ENCODE measurements at places on chromosomes 11 and 22.

DNA sequence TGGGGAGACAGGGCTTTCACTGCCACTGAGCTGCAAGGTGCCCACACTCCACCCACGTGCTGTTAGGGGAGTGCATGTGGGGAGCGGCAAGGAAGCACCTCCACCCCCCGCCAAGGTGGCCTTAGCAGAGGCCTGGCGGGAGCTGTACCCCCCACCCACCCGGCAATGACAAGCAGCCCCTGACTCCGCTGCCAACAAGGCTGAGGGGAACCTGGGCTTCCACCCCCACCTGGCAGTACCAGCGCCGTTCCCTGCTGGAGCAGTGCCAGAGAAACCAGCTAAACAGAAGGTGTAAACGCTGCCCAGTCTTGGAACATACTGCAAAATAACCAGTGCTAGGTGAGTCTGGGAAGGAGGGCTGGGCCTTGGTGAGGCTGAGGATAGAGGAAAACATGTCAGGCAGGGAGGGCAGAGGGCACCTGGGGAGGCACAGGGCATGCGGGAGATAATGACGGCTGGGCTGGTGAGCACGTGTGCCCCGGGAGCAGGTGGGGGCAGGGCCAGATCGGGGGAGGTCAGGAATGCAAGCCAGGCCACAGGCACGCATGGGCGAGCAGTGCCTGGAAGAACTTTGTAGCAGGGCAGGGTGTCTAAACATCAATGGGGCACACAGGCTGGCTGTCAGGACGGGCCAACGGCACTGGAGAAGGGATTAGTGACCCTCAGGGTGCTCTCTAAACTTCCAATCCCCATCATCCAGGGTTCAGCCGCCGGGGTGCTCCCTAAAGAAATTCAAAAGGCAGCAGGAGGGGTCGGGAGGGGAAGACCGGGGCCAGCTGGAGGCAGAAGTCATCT lies 6.6 kb downstream of the CERK start:
- DNase-seq, result no peak

DNA sequence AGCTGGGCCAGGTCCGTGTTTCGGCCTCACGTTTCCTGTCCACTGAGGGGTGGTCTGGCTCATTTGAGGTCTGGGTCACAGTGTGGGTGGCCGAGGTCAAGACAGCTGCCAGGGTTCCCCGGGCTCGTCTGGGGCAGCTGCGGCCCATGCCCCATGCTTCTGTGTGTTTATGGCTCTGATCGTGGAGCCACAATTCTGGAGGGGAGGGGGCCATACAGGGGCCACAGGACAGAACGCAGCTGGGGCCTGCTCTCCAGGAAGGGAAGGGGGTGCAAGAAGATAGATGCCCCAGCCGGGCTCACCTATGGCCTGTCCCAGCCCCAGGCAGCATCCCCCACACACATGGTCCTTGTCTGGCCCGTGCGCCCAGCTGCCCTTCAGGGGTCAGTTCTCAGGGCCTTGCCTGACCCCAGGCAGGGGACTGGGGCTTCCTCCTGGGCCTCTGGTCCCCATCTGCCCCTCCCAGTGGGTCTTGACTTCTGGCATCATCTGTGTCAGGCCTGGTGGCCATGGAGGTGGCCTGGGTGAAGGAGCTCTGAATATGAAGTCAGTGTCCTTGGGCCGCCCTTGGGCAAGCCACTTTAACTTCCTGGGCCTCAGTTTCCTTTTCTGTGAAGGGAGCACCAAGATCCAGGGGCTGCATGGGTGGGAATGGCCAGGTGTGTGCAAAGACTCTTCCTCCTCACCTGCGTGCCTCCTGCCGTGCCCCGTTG lies 8.4 kb downstream of the TSPAN32 start:
- DNase-seq, result no peak

DNA sequence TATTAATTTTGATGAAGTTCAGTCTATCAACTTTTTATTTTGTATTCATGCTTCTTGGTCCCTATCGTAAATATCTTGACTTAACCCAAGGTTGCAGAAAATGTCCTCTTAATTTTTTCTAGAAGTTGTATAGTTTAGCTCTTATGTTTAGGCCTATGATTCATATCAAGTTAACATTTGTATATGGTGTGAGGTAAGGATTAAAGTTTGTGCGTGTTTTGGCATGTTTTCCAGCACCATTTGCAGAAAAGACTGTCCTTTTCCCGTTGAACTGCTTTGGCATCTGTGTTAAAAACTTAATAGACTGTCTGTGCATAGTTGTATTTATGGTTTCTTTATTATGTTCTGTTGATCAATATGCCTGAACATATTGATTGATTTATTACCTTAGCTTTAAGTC lies 42.3 kb downstream of the ARHGEF12 start:
- no peak for DNase-seq

DNA sequence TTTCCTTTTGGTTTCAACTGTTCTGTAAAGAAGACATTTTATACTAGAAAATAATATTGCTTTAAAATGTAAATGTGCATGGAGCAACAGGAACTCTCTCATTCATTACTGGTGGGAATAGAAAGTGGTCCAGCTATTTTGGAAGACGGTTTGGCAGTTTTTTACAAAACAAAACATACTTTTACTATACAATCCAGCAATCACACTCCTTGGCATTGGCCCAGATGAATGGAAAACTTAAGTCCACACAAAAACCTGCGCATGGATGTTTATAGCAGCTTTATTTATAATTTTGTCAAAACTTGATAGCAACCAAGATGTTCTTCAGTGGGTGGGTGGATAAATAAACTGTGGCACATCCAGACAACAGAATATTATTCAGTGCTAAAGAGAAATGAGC lies 49.9 kb upstream of the SEPTIN5 start:
- no peak for DNase-seq

- DNase-seq, result no peak
Observed at GRCh38 chr11:71075871-71076420, 176.4 kb downstream of the SHANK2 start.

GRCh38 chr11:18012122-18012905 lies 533 bp downstream of the SERGEF start:
- DNase-seq, result no peak

- no peak for DNase-seq
Observed at GRCh38 chr11:92653454-92653853, 316.0 kb upstream of the MTNR1B start.

- no peak for DNase-seq
Observed at GRCh38 chr11:116172851-116173250, 599.9 kb downstream of the BUD13 start.

- no peak for DNase-seq
Observed at GRCh38 chr22:31148953-31149627, 8.8 kb upstream of the PLA2G3 start.

DNA sequence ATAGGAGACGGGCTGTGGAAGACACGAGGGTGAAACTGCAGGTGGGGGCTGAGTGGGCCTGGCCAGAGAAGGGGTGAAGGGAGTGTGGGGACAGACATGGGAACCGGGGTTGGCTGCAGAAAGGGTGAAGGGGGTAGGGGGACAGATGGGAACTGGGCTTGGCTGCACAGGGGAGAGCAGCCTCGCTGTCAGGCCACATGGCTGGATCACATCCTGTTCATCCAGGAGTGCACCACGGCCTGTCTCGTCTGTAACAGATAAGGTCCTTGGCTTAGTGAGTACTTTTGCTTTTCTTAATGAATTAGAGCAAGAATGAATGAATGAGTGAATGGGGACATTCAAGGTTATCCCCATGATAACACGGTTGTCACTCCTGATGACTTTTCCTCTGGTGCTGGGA lies 13.5 kb downstream of the FBLN1 start:
- DNase-seq, result no peak

DNA sequence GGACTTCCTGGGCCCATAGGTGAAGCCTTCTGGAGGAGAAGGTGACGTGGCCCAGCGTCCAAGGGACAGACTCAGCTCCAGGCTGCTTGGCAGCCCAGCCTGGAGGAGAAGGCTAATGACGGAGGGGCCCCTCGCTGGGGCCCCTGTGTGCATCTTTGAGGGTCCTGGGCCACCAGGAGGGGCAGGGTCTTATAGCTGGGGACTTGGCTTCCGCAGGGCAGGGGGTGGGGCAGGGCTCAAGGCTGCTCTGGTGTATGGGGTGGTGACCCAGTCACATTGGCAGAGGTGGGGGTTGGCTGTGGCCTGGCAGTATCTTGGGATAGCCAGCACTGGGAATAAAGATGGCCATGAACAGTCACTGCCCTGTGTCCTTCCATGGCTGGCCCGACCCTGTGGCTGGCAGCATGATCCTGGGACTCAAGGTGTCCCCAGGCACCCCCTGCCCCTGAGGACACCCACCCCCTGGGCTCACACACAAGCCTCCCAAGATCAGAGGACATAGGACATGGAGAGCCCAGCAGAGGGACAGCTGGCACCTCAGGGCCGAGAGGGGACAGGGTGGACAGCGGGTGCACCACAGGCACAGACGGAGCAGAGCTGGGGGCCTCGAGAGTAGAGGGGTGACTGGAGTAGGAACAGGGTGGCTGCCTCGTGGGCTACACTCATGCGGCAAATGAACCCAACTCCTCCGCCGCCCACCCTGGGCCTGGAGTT lies 10.1 kb downstream of the SIGIRR start:
- DNase-seq, result no peak

- no peak for DNase-seq
Observed at GRCh38 chr11:126392633-126393013, 37.1 kb downstream of the ST3GAL4 start.

- no peak for DNase-seq
Observed at GRCh38 chr22:27748349-27748748, 53.2 kb downstream of the MN1 start.

DNA sequence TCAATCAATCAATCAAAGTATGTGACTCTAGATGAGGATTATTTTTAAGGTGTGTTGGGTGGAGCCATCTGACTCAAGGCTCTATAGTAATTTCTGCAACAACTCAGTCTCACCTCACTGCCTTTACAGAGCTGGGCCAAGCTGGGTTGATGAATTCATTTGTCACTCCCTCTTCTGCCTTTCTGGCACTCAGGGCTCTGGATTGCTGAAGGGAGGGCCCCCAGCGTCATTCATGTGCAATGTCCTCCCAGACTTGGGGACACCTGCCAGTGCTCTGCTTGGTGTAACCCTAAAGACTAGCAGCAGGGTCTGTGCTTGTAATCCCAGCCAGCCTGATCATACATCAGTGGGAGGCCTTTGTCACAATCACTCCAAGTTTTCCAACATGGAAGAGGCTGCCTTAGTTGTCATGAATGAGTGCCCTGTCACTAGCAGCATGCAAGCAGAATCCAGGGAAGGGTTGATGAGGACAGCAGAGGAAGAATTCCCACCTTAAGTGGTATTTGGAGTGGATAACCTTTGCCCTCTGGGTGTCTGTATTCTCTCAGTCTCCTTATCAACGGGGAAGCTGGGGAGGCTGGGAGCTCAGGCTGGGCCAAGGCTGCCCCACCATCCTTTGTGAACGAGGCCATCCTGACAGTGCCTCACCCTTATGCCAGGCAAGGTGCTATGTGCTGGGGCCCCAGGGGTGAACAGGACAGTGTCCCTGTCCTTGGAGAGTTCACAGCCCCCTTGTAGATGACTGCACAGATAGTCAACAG lies 2.0 kb upstream of the TP53I11 start:
- no peak for DNase-seq

- DNase-seq, result no peak
Observed at GRCh38 chr11:23865341-23865975, 631.4 kb upstream of the LUZP2 start.

- DNase-seq, result no peak
Observed at GRCh38 chr11:121722431-121723245, 269.9 kb upstream of the SORL1-AS1 start.

- no peak for DNase-seq
Observed at GRCh38 chr11:1059759-1060158, 14.9 kb upstream of the MUC2 start.

DNA sequence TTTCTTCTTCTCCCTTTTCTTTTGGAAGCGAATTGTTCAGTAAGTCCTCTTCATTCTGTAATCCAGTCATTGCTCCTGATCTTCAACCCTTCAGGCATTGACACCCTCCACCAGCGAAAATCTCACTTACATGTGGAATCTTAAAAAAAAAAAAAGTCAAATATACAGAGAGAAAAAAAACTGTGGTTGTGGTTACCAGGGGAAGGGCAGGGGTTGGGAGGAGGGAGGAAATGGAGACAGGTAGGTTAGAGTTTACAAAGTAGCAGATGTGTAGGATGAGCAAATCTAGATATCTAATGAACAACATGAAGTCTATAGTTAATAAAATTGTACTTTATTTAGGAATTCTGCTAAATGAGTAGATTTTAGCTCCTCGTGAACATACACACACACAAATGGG lies 17.7 kb upstream of the TMEM123 start:
- no peak for DNase-seq

GRCh38 chr11:94961255-94961654 lies 12.1 kb downstream of the CWC15 start:
- DNase-seq, result no peak

GRCh38 chr22:38016182-38017151 lies 32.1 kb upstream of the SOX10 start:
- no peak for DNase-seq

- DNase-seq, result no peak
Observed at GRCh38 chr22:37403267-37403960, 23.9 kb downstream of the ELFN2 start.

- no peak for DNase-seq
Observed at GRCh38 chr11:96990914-96991313, 601.1 kb downstream of the JRKL start.

All from GM18507 (cell line).